Activated CD8-positive, alpha-beta memory T cell treated with anti-CD3 and anti-CD28 coated beads, Interleukin-2, amount 50 U/mL, for 4 hours (primary cell): ENCODE measurements at places on chromosomes 2 and 18.
A peak's percentile ranks its signal among the peaks of the same experiment; 100 is the strongest.

DNA sequence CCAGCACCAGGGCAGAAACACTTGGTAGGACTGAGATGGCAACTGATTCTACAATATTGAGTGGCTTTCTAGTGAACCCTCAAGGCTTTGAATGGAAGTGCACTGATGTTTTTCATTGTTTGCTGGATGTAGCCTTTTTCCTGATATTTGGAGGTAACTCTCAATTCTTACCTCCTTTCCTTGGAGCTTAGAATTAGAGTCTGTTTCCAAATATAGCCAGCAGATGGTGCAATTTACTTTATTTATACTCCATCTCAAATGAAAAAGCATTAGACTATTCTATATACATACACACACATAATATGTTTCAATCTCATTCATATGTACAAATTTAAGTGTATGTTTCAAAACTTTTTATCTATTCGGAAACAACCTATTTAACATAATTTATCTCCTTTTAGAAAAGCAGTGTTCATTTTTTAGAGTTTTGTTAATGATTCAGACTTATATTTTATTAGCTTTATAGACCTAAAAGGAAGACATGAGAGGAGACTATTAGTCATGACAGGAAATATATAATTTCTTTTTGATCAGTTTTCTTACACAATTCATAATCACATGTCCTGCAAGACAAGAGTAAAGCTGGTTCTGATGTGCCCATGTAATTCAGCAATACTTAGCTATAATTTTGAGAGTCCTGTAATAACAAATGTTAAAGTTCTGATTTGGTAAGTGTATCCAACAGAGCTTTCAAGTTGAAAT, 124.8 kb downstream of the NUP35 start:
- DNase-seq: no peak

DNA sequence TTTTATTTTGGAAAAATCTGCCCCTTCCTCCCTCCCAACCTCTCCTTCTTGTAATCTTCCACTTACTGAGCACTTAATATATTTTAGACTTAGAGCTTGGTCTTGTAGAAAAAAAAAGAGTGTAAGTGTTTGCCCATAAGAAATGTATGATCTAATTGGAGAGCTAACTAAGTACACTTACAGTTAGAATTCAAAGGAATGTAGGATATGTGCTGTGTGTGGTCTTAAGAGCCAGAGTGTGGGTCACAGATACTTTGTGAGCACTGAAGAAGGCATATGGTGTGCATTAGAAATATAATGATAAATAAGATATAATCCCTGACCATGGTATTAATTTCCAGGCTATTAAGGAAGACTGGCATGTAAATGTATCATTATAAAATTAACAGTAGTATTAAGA, 91.8 kb upstream of the ZNF521 start:
- no peak for DNase-seq

- no peak for DNase-seq
Observed at GRCh38 chr2:151423760-151424159, 14.1 kb downstream of the RIF1 start.

DNA sequence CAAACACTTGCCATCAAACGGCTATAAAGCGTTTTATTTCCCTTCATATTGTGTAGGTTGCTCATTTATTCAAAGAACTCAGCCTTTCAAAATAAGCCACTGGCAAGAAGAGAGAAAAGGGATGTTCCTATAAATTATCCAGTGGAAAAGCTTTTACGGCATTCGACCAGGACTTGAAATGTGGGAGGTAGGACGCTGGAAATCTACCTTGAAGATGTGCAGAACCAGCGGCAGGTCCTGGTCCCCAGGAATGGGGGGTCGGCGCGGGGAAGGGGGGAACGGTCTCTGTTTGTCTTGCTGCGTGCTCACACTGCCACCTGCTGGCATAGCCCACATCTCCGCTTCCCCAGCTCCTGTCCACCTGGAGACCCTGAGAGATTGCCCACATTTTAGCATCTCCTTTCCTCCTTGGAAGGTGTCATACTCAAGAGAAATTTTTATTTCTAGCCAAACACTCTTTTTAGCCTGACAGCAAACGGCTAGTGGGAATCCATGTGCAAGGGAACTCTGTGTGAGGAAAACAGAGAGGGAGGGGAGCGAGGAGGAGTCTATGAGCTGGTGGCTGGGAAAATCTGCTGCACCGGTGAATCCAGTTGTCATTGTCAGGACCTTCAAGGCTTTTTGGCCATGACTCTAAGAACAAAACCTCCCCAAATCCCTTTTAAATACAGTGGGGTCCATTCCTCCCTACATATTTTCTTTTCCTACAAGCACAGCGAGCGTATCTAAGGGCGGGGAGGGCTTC, 349.0 kb upstream of the PKDCC start:
- no peak for DNase-seq

- no peak for DNase-seq
Observed at GRCh38 chr2:190235101-190235500, 84.5 kb downstream of the HIBCH start.

- no peak for DNase-seq
Observed at GRCh38 chr18:58009166-58009565, 34.9 kb upstream of the NEDD4L start.

- DNase-seq: no peak
Observed at GRCh38 chr2:60051991-60052390, 501.5 kb downstream of the BCL11A start.

- no peak for DNase-seq
Observed at GRCh38 chr2:235836491-235836911, 331.7 kb downstream of the GBX2 start.

- DNase-seq: peak; percentile 73
Observed at GRCh38 chr2:10835052-10835970, 22.7 kb upstream of the PDIA6 start.

DNA sequence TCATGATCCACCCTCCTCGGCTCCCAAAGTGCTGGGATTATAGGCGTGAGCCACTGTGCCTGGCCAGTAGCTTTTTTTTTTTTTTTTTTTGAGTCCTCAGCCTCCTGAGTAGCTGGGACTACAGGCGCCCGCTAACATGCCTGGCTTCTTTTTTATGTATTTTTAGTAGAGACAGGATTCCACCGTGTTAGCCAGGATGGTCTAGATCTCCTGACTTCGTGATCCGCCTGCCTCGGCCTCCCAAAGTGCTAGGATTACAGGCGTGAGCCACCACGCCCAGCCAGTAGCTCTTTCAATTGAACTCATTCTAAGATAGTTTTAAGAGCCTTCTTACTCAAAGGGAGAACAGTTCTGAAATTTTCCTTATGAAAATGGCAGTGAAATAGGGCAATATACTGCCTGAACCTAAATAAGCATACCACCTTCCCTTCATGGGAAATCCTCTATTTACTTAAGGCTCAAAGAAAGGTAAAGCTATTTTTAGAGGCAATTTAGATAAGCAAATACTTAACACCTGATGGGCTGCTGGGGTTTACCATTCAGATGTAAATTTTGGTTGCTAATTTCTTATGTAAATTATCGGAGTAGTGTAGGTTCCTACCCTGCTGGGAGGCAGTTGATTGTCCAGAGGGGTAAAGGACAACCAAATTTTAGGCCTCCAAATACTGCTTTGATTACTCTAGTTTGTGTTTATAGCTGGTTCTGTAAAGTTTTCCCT, 144.7 kb downstream of the GREB1L start:
- DNase-seq: no peak

DNA sequence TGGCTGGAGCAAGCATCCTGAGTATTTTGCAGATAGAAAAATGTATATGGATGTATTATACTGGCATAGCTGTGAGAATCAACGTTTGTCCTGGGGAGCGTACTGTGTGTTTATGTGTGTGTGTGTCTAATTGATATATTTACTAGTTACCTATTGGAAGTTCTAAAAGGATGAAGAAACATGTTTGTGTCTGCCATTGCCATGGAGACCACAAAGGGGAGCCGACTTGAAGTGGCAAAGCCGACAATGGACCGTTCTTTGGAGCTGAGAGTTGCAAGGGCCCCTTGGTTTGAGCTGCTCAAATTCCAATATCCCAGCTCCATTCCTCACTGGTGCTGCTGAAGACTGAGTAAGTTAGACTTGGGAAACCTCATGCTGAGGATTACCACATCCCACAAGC, 14.3 kb upstream of the SLC25A52 start:
- no peak for DNase-seq

DNA sequence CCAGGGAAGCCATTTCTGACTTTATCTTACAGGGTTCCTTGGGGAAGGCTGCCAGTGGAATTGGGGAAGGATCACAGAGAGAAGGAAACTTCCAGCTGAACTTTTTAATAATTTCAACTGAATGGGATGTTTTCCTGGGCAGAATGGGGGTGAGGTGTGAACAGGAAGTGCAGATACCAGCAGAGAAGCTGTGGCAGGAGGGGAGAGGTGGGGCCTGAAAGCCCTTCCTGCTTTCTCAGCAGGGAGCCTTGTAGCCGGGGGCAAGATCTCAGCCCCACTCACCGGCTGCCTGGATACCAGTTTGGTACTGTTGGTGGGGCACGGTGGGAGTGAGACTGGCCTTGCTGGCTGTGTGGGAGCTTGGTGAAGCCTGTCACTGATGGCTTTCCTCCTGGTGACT, 170.5 kb downstream of the ZBTB7C start:
- DNase-seq: no peak

- DNase-seq: no peak
Observed at GRCh38 chr2:102294802-102295489, 16.4 kb upstream of the IL1RL1 start.
